Activated naive CD8-positive, alpha-beta T cell treated with anti-CD3 and anti-CD28 coated beads, Interleukin-2, amount 10 ng/mL, durations not matched to agents 7 days and 5 days (primary cell): ENCODE measurements at places on chromosomes 2 and 18. TPM values are rescaled to one million over a fixed set of nuclear protein-coding genes. Genes with fewer than 3 reads are reported as not detected.

The EN1 gene
- not detected for total RNA-seq

The MC2R gene
- not detected for total RNA-seq

The RAMP1 gene
- total RNA-seq = 0.68 TPM

The CNRIP1 gene
- not detected for total RNA-seq

The DSG3 gene
- not detected for total RNA-seq

The IL37 gene
- total RNA-seq = not detected

The C2orf80 gene
- not detected for total RNA-seq

The AQP12B gene
- not detected for total RNA-seq
